ENCODE measurements at places on chromosomes 1 and 21.

DNA sequence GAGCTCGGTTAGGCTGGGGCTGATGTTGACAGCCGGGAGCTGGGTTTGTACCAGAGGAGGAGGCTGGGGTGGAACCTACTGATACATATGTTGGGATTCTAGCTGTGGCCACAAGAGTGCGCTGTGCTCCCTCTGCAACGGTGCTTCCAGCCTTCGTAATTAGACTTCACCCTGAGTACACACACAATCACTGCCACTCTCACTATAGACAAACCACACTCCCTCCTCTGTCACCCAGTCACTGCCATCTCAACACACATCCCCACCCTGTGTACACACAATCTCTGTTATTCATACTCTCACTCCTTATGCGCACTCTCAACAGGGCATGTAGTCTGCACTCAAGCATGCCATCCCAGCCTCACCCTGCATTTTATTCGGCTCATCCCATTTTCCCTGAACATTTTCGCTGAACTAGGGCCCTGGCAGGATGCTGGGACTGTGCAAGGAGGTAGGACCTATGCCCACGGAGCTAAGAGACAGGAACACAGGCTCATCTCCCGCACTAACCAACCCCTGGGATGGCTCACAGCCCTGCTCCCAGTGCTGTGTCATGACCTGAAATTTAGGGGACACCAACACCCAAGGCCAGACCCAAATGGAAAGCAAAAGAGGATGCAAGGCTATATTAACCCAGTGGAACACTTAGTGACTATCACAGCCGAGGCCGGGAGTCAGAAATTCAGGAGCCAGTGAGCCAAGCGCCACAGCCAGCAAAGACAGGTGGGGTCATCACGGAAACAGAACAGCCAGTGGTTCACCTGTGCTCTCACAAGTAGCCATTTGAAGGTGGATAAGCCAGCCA, 5.7 kb downstream of the GJB3 start:
- peak; percentile 87 for DNase-seq
- no peak overlapping the region for H3K27ac ChIP-seq

DNA sequence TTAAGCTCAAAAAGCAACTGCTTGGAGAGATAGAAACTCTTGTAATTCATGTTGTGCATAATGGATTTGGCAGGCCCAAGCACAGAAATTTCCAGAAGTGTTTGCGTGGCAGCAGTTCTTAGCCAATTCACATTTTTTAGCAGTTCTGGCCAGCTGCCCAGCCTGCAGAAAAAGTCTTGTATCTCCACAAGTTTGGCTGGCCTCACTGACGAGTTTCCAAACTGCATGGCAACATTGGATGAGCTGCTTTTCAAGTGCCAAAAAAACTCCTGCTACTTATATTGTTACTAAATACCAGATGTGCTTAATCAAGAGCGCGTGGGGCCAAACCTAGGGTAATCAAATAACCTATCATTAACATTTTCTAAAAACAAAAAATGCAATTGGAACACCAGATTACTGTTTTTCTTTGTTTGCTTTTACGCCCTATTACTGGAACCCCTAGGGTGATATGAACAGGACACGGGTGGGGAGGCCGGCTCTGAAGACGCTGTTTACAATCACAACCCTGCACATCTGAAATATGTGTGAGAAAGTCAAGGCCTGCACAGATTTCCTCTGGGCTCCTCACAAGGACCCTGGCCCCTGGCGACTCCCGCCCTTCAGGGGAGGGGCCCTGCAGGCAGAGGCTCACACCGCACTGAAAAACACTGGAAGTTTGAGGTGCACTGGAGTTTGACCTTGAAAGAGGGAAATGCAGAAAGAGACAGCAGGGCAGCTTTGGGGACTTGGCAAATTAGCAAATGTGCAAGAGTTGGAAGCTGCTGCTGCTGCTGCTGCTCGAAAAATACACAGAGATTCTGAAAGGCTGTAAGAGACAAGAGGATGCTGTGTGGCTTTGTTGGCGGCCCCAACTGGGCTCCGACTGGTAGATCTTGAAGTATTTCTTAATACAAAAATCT, 55.2 kb upstream of the TARBP1 start:
- DNase-seq, result peak; percentile 79
- H3K4me1 ChIP-seq, result peaks cover 31% of the 10 kb centered on the region
- H3K27ac ChIP-seq, result peak overlapping the region; percentile 52

GRCh38 chr1:168553680-168554553, 10.1 kb upstream of the XCL2 start:
- H3K27me3 ChIP-seq, result no peaks in the 10 kb centered on the region
- H3K4me3 ChIP-seq, result no peak overlapping the region
- H3K36me3 ChIP-seq, result no peaks in the 10 kb centered on the region
- DNase-seq, result no peak
- no peak overlapping the region for H3K27ac ChIP-seq
- peaks cover 4% of the 10 kb centered on the region for H3K4me1 ChIP-seq

DNA sequence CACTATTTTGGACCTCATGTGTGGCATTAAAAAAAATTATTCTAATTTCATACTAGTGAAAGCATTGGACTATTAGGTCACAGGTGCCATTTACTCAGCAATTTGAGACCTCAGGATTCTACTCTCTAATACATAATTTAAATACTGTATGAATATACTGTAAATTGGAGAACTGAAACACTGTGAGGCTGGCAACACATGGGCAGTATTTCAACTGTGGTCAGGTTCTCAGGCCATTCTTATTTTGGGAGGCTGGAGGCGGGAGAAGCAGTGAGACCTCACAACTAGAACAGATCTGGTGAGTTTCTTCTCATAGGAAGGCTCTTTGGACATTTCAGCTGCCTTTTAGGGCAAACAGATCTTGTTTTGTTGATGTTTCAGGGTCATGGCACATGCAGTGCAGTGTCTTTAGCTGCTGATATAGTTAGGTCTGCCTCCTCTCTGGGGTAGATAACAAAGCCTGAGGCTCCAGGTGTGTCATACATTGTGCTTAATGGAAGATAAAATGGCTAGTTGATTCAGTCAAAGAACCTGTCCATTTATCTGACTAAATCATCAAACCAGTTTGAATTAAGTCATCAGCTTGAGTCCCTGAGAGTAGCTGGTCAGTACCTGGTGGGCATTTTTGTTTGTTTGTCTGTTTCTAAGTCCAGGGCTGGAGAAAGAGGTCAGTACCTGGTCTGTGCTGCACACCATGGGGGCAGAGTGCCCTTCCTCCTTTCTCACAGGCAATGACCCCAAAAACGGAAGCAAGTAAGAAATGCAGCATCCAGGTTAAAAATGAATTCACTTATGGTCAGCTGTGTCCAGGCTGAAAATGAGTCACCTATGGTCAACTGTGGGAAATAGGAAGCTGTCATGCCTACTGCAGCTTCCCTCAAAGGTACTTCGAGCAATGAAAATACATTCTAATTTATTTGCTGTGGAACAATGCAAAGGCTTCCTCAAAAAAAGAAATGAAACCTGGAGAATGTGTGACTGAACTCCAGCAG, 216.2 kb downstream of the SDCCAG8 start:
- no peak for DNase-seq
- H3K27me3 ChIP-seq, result no peaks in the 10 kb centered on the region

DNA sequence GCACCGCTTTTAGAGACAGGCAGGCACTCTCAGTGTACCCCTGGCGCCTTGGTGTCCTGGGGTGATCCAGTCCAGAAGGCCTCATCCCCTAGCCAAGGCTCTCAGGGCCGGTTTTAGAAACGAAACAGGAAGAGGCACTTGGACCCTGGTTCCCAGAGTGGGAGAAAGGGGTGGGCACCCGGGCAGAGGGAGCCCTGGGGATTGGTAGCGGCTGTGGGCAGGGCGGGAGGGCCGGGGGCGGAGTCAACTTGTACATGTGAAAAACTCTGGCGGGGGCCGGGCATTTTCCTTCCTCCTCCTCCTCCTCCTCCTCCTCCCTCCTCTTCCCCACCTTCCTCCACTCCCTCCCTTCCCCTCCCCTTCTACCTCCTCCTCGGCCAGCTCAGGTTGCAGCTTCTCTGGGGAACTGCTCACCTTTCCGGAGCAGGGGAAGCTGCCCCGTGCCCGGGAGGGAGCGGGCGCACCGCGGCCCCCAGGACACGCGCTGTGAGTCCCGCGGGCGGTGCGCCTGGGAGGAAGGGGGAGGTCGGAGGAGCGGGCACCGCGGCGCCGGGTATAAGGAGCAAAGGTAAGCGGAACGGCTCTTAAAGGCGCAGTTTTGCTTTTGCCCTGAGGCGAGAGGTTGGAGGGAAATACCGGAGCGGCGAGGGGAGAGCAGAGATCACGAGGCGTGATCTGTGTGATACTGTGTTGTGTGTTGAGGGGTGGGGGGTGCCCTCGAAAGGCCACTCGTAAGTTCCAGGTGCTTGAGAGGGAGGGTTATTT, at the start of gene CDK18:
Gene CDK18 (plus strand): TSS at position 359 of the 765 bp plus-strand sequence. CDS start 18,499 bp downstream, outside the sequence.
- no peak within 1 kb of the TSS for H3K27ac ChIP-seq
- DNase-seq, result peak; percentile 95
- H3K36me3 ChIP-seq, result no peaks in the 10 kb centered on the region
- peak within 1 kb of the TSS; percentile 57 for H3K4me3 ChIP-seq
